A549 treated with CpdA at 1 μM for 4 hours (cell line): ENCODE measurements at places on chromosomes 5 and 9. TPM values are rescaled to one million over a fixed set of nuclear protein-coding genes. Genes with fewer than 3 reads are reported as not detected.

The PDE6A gene
- total RNA-seq: 0.08 to 0.26 TPM (median 0.12 TPM) in 5 replicates

The CSF2 gene
- 0.31 to 0.97 TPM (median 0.47 TPM) in 4 of 5 replicates, not detected in the other for total RNA-seq

The OTP gene
- 0.06 to 0.14 TPM (median 0.10 TPM) in 4 of 5 replicates, not detected in the other for total RNA-seq

The CD180 gene
- 0.05 TPM in 1 of 5 replicates, not detected in the others for total RNA-seq

The EFNA5 gene
- 15.0 to 20.9 TPM (median 19.2 TPM) in 5 replicates for total RNA-seq

The SH3GL2 gene
- total RNA-seq: 0.03 to 0.15 TPM (median 0.11 TPM) in 4 of 5 replicates, not detected in the other
